Hematopoietic multipotent progenitor cell treated with erythropoietin and hydrocortisone succinate and interleukin-3 and kit ligand, for 8 days (in vitro differentiated cells): ENCODE measurements at places on chromosomes 1 and 21.

DNA sequence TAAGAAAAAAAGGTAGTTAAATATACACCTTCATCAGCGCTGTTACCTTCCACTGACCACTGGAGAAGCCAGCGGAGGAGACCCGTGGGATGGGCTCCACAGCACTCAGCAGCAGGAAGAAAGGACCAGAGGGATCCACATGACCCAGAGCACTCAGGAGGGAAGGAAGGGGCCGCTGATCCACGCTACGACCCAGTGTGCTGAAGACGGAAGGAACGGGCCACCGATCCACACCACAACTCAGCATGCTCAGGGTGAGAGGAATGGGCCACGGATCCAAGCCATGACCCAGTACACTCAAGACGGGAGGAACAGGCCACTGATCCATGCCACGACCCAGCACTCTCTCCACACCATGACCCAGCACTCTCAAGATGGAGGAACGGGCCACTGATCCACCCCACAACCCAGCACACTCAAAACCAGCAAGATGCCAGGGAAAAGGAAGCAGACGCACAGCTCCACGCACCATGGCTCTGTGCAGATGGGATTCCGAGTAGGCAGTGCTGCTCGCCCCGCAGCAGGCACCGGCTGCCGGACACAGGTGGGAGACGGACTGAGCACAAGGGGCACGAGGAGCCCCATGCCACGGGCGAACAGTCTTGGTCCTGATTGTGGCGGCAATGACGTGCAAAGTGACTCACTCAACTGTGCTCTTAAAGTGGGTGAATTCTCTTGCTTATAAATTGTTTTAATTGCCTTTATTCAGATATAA lies 8.7 kb downstream of the WRAP73 start:
- DNase-seq: no peak

DNA sequence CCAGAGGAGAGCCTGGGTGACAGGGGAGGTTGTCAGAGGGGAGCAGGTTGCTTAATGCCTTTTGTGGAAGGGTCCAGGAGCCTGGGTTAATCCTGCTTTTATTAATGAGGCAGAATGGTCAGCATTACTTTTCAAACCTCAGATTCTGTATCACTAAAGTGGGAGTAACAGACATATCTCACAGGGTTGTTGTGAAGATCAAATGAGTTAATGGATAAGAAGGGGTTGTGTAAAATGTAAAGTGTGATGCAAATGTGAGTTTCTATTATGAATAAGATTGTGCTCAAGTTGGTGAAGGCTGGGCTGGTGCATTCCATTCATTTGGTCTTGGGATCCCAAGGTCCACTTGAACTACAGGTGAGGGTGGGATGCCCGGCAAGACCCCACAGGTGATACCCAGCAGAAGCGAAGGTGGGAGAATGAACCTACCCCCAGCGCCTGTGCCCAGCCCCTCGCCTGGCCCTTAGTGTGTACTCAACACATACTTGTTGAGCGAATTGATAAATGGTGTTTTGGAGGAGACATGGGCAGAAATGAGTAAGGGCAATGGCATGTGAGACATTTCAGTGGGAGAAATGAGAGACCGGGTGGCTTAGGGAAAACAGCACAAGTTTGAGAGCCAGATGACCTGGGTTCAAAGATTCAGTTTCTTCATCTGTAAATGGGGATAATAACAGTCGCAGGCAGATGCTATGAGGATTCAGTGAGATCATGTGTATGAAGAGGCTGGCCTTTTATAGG lies 6.2 kb downstream of the SLC26A9 start:
- no peak for DNase-seq

DNA sequence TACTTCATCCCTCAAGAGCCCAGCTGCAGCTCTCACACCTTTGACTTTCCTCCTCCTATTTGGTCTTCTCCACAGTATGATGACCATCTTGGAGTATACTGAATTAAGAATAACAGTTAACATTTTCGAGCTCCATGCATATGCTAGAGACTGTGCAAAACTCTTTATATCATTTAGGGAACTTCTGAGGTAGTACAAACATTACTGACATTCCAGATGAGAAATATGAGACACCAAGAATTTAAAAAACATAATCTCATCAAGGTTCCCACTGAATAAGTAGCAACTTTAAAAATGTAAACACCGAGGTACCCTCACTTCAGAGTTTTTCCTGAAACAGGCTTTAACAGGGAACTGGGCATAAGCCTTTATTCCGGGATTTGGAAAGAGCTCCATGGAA lies 22.7 kb downstream of the FMO3 start:
- no peak for DNase-seq

DNA sequence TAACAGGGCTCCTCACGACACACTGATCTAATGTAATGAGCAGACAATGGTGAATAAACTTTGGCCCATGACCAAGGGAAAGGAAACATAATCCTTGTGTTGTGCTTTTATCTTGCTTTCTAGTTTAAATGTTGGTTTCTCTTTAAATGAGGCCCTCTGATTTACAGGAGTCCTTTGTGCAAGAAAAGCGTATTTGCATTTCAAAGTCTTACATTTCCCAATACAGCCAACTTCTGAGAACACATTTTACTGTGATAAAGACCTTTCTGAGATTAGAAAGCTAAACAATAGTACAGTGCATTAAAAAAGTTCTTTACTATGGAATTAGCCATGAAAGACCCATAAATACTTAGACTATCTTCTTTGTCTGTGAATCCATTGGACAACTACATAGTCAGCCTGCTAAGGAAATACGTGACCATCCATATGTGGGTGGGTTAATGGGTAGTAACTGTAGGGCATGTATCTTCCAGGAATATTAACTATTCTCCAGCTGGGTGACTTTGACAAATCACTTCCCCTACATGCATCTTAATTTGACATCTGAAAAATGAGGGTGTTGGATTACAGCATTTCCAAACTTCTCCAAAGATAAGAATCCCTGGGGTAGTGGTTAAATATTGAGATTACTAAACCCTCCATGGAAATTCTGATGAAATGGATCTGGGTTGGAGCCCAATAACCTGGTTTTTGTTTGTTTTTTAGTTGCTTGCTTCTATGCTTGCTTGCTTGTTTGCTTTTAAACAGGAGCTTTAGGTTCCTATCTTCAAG lies 50.3 kb upstream of the USP1 start:
- DNase-seq: no peak

DNA sequence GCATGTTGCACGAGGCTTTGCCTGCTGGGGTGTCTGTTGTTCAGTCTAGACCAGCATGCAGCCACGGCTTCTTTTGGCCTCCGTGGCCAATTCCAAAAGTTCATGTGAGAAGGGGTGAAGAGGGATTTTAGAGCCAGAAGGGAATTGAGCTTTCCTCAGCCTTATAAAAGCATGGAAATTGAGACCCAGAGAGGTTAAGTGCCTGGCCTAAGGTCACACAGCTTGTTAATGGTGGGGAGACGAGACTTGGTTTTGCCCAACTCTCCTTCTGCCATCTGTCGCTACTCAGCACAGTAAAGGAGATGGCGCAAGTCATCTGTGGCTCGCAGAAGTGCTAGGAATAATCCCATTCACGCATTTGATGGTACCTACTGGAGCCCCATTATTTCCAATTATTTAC lies 25.7 kb downstream of the ZBTB18 start:
- no peak for DNase-seq

DNA sequence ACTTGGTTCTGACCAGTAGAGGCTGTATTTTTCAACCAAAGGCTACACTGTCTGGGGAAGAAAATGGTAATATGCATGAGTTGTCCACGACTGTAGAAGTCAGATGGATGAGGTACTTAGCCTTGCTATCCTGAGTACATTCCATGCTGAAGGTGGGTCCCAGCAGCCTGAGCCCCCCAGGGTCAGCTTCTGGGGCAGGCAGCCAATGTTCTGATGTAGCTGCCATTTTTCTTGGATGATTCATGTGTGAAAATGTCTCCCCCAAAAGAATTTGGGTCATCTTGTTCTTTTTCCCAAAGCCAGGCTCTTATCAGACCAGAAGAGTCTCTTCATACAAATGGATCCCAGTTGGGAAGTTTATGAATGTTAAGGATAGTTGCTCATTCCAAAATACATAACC lies 172.2 kb upstream of the UBE2U start:
- no peak for DNase-seq

DNA sequence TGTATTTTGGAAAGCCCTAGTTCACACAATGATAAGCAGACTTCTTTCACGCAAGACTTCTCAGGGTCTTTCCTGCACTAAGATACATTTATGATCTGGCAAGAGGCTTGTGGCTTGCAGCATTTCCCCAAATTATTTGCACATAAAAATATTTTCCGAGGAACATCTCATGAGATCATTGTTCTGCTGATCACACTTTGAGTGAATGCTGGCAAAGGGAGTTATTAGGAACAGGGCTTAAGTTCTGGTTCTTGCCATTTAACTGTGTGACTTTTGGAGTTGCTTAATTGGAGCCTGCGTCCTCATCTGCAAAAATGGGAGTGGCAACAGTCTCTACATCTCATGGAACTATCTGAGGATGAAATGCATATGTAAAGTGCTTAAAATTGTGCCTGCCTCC lies 50.2 kb downstream of the GADD45A start:
- DNase-seq: peak; percentile 65

- no peak for DNase-seq
Measured at GRCh38 chr1:193457676-193458075, 271.3 kb upstream of the B3GALT2 start.

DNA sequence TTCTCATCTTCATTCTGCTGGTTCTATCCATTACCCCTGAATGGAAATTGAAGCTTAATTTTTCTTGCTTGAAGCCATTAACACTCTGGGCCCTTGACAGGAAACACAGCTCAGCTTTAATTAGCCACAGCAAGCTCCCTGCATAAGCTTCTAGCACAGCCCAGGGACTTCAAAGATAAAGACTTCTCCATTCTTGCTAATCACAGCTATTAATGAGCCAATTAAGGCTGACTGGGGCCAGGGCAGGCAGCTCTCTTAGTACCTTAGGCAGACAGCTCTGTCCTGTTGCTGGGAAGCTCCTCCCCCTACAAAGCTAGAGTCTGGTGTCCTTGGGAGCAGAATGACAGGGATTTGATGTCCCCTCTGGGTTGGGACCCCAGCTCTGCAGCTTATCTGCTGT lies 27.9 kb upstream of the TRABD2B start:
- no peak for DNase-seq

DNA sequence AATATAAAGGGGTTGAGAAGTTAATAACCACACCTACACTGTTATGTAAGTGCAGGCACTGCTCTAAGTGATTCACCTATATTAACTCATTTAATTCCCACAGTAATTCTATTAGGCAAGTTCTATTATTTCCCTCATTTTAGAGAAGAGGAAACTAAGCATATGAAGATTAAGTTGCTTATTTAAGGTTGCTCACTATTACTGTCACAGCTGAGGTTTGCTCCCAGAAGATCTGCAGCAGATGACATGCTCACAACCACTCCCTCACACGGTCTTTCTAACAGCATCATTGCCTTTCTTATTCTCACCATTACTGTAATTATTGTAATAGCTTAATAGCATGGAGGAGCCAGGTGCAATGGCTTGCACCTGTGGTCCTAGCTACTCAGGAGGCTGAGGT lies 196.4 kb upstream of the GREM2 start:
- no peak for DNase-seq

- DNase-seq: no peak
Measured at GRCh38 chr21:42358937-42359336, 7.4 kb downstream of the TFF1 start.

GRCh38 chr1:207807690-207808321 lies 56.0 kb downstream of the CD46 start:
- DNase-seq: no peak

- DNase-seq: no peak
Measured at GRCh38 chr1:182175361-182175931, 113.9 kb upstream of the ZNF648 start.

DNA sequence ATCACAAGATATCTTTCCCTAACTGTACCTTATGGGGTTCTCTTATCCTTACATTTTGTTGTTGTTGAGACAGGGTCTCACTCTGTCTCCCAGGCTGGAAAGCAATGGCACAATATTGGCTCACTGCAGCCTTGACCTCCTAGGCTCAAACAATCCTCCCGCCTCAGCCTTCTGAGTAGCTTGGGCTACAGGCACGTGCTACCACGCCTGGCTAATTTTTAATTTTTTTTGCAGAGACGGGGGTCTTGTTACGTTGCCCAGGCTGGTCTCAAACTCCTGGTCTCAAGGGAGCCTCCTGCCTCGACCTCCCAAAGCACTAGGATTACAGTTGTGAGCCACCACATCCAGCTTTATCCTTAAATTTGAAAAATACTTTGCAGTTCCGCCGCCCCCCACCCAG lies 10.4 kb downstream of the RERE start:
- DNase-seq: no peak

DNA sequence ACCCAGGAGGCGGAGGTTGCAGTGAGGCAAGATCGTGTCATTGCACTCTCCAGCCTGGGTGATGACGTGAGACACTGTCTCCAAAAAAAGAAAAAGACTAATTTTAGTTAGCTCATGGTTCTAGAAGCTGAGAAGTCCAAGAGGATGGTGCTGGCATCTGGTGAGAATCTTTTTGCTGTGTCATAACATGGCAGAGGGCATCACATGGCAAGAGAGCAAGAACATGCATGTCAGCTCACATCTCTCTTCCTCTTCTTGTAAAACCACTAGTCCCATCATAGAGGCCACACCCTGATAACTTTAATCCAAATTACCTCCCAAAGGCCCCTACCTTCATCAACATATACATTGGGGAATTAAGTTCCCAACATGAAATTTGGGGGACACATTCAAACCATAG lies 13.8 kb upstream of the CNN3 start:
- peak; percentile 12 for DNase-seq

DNA sequence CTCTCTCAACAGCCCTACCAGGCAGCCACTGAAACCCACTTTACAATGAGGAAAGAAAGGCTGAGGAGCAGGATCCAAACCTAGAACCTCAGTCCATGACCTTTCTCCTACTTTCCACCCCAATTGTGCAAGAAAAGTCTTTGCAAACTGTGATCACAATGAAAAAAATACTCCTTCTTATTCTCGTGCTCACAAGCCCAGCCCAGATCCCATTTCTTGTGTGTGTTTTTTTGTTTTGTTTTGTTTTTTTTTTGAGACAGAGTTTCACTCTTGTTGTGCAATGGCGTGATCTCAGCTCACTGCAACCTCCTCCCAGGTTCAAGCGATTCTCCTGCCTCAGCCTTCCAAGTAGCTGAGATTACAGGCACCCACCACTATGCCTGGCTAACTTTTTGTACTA lies 97.7 kb downstream of the CRYAA start:
- no peak for DNase-seq

DNA sequence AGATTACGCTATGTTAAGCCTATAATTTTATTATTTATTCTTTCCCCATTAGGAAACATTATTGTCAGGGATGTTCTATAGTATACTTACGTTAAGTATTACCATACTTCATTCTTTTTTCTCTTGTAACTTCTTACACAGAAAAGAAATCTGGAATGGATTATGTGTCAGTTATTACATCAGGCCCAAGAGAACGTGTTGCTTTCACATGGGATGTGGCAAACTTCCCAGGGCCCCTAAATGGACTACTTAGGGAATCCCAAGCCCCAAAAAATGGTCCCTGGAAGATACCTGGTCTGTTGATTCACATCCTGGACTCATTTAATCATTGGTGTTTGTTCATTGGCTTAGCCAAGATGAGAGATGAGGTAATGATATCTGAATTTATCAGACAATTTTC lies 249.8 kb downstream of the NRIP1 start:
- no peak for DNase-seq

GRCh38 chr1:5661196-5662085 lies 330.8 kb downstream of the NPHP4 start:
- no peak for DNase-seq

GRCh38 chr1:228378873-228379460 lies 27.7 kb downstream of the TRIM11 start:
- DNase-seq: no peak
